ENCODE measurements at places on chromosomes 12 and 14. TPM values are rescaled to one million over a fixed set of nuclear protein-coding genes. Genes with fewer than 3 reads are reported as not detected.

GRCh38 chr14:81476816-81477215 is 56.8 kb downstream of the SEL1L start:
- DNase-seq, result no peak

GRCh38 chr12:139585-139984 is 73.0 kb downstream of the IQSEC3 start:
- DNase-seq, result no peak

GRCh38 chr12:131351319-131352028 is 359.4 kb upstream of the SFSWAP start:
- no peak for DNase-seq

GRCh38 chr14:76720382-76720813 is 40.9 kb upstream of the VASH1 start:
- peak; percentile 68 for DNase-seq

GRCh38 chr12:91813701-91814100 is 331.9 kb downstream of the BTG1 start:
- peak; percentile 5 for DNase-seq

- DNase-seq, result no peak
These were observed 27.4 kb downstream of the DTX1 start for GRCh38 chr12:113083863-113084435.

- DNase-seq, result no peak
These were observed 237.8 kb downstream of the CACNA1C start for GRCh38 chr12:2290516-2291065.

DNA sequence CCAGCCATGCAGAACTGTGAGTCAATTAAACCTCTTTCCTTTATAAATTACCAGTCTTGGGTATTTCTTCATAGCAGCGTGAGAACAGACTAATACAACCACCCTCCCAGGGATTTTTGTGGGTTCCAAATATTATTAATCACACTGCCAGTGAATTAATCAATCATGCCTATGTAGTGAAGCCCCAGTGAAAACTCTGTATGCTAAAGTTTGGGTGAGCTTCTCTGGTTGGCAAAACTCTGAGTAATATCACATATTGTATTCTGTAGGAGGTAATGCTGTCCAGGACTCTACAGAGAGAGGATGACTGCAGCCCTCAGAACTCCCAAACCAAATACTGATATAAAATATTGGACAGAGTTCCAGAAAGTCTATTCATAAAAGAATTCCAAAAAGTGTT is 216.9 kb downstream of the RPAP3 start:
- no peak for DNase-seq

CD4 gene
- not detected for total RNA-seq

MARK3 gene
- 41.8 TPM for total RNA-seq

TESPA1 gene
- total RNA-seq, result 11.7 TPM

SERPINA10 gene
- not detected for total RNA-seq

INHBC gene
- not detected for total RNA-seq

GPX2 gene
- not detected for total RNA-seq

ATP23 gene
- 30.0 TPM for total RNA-seq

All from H4 (cell line).